ENCODE measurements at places on chromosomes 5 and 9. TPM values are rescaled to one million over a fixed set of nuclear protein-coding genes. Genes with fewer than 3 reads are reported as not detected.

Gene FCN1
- not detected for total RNA-seq

Gene LHX3
- total RNA-seq, result not detected

Gene CDH9
- not detected for total RNA-seq

Gene CCNH
- 80.2 TPM for total RNA-seq

Gene BTNL3
- total RNA-seq, result not detected

Gene NR2F1-AS1
- total RNA-seq, result 0.11 TPM

Gene SLC1A3
- 12.2 TPM for total RNA-seq

Gene KIF12
- 6.2 TPM for total RNA-seq

Gene IFNA5
- total RNA-seq, result not detected

Gene GABRA6
- total RNA-seq, result not detected

Gene TAF11L3
- total RNA-seq, result not detected

Gene C5orf22
- 22.6 TPM for total RNA-seq

Gene COL5A1
- 10.9 TPM for total RNA-seq

Gene SPINK7
- 0.47 TPM for total RNA-seq

Gene EPB41L4B
- total RNA-seq, result 5.9 TPM

Gene GADD45G
- total RNA-seq, result not detected

Gene HRH2
- not detected for total RNA-seq

Gene ANAPC2
- total RNA-seq, result 8.4 TPM

Gene MEF2C
- total RNA-seq, result 0.86 TPM

Gene POU5F2
- total RNA-seq, result 0.08 TPM

Gene PCDHB2
- 0.62 TPM for total RNA-seq

Gene ASTN2
- 0.15 TPM for total RNA-seq

Gene CA9
- 2.1 TPM for total RNA-seq

Gene NUP214
- 26.9 TPM for total RNA-seq

Gene SLC25A48
- total RNA-seq, result not detected

Gene MEIKIN
- not detected for total RNA-seq

Gene LCP2
- not detected for total RNA-seq

Gene SLC36A3
- not detected for total RNA-seq

Gene SGCD
- total RNA-seq, result not detected

Gene TEK
- total RNA-seq, result 0.23 TPM

Gene NPR2
- total RNA-seq, result 6.2 TPM

Gene TMC1
- not detected for total RNA-seq

Gene EIF4EBP3
- 6.4 TPM for total RNA-seq

Gene C8G
- not detected for total RNA-seq

Gene SVEP1
- 1.6 TPM for total RNA-seq

Gene FOXI1
- total RNA-seq, result not detected

Measured in hair follicular keratinocyte (primary cell).